ENCODE measurements at places on chromosomes 13 and 19. TPM values are rescaled to one million over a fixed set of nuclear protein-coding genes. Genes with fewer than 3 reads are reported as not detected.

Gene EML2
- total RNA-seq, result 36.2 TPM

Gene FBN3
- total RNA-seq, result not detected

Gene TMEM59L
- total RNA-seq, result 0.90 TPM

Gene OR7D2
- not detected for total RNA-seq

Gene MEDAG
- not detected for total RNA-seq

Gene CEACAM16
- total RNA-seq, result not detected

Gene DCLK1
- 3.7 TPM for total RNA-seq

Gene SLC10A2
- total RNA-seq, result not detected

DNA sequence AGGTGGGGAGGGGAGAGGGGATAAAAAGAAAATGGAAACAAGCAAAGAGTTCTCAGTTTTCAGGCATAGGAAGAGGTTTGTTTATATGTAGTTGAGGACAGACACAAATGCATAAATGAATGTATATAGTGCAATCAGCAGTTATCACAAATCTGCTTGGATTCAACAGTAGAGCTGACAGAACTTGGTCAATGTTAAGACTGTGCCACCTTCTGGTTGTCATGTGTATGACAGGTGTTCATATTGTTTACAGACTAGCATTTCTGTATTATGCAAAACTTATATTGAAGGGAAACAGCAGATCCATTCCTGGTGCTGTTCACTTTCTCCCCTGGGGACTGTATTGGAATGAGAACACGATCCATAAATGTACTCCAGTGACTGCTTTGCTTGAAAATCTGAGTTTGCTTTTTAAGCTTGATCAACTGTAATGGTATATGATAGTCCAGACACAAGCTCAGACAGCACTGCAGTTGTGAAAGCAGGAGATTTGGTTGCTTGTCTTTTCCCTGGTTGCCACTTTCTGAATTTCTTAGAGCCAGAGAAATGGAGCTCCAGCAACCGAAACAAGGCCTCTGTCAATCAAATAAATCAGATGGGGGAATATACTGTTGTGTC, 319.5 kb upstream of the OBI1 start:
- DNase-seq, result peak; percentile 22

DNA sequence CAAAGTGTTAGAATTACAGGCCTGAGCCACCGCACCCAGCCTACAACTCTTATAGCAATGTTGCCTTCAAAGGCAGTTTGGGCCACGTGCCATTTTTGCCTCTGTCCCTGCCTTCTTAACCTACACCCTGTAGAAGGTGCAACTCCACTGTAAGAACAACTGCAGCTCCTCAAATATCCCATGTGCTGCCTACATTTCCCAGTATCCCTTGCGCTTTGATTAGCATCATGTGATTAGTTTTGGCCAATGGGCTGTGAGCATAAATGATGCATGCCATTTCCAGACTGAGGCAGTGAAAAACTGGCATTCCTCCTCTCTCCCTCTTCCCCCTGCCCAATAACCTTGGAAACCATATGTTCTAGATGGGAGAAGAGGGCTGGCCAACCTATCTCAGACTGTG, 75.2 kb upstream of the MRI1 start:
- peak; percentile 25 for DNase-seq

GRCh38 chr19:17108453-17108784, 32.8 kb downstream of the MYO9B start:
- DNase-seq, result no peak

DNA sequence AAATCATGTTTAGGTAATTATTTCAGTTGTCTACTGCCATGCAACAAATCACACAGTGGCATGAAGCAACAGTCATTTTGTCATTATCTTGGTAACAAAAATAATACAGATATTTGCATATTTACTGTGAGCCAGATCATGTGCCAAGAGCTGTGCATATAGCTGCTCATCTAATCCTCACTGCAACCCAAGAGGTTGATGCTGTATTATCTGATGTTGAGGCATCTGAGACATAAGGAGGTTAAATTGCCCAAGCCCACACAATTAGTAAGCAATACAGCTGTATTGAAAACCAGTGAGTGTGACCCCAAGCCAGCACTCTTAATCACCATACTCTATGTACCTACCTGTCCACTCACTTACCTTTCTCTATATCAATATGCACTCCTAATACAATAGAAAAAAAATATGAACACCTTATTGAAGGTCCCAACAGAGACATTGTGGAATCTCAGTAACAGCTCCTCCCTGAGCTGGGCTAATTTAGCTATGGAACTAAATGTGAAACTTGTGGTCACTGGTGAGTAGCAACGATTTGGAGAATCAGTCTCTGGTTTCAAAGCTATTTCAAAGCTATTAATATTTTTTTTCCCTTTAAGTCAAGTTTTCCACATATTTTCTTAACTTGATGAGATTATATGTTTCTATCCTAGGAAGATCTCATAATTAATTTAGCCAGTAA, 185.2 kb downstream of the KLF12 start:
- no peak for DNase-seq

DNA sequence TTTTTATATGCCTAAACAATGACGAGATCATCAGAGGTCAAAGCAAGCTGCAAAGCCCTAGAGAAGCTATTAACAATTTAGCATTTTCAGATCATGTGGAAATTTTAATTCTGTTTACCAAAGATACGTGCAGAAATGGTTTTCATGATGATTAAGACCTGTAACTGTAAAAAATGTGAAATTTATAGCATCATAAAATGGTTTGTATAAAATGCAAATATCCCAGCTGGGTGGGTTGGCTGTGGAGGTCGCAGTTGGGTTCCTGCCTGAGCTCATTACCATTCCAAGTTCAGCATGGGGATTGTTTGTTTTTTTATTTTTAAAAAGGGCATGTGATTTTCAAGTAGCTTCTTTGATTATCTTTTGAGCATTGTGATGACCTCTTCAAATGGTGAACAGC, 47.9 kb upstream of the SIAH3 start:
- no peak for DNase-seq

DNA sequence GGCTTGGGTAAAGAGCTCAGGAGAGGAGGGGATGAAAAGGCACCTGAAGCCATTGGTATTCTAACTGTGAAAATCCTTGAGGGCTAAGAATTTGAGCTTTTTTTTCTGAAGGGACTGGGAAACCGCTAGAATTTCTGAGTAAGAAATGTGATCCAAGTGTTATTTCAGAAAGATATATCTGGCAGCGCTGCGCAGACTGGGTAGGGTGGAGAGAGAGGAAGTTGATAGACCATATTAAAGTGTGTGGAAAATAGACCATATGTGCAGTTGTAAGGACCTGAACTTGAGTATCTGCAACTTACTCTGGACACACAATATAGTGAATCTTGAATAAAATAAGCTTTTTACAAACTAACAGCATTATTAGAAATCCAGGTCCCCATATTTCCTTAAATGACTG, 427.4 kb downstream of the NDFIP2 start:
- DNase-seq, result no peak

DNA sequence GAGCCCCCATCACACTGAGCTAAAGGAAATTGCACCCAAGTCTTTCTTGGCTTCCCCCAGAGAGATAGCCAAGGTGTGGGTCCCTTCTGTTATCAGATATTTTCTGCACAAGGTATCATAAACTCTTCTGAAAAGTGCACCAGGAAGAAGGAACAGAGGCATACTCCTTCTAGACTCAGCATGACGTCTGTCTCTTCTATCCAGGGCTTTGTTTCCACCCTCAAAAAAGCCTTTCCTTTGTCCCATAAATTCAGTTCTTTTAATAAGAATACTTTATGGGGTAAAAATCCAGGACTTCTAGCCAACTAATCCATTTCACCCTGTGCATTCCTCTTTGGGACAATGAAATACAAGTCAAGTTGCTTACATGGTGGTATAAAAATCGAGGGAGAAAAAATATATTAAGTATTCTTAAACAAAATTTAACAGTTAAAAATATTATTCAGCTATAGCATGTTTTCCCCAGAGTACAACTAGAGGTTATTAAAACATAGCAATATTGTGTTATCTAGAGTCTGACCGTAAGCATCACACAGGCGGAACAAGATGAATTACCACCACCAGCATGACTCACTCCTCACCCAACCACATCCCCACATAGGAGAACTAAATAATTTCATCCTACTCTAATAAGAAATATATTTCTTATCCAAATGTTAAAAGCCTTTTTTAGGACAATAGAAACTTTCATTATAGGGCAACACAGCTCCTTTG, 79.9 kb upstream of the GPC6 start:
- DNase-seq, result peak; percentile 62

DNA sequence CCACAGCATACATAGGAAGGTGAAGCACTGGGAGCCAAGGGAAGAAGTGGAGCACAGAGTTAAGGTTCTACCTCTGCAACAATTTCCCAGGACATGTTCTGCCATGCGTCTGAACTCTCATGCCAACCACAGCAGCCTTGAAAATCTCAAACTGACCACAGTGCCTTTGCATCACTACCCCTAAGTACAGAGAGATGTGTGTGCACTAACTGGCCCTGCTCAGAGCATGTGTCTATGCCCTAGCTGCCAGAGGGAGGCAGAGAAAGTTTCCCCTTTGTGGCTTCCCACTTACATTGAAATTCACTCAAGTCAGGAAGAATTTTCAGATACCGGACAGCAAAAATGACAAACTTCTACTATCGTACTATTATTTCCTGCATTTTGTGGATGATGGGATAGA, 26.8 kb upstream of the WDFY2 start:
- DNase-seq, result no peak

DNA sequence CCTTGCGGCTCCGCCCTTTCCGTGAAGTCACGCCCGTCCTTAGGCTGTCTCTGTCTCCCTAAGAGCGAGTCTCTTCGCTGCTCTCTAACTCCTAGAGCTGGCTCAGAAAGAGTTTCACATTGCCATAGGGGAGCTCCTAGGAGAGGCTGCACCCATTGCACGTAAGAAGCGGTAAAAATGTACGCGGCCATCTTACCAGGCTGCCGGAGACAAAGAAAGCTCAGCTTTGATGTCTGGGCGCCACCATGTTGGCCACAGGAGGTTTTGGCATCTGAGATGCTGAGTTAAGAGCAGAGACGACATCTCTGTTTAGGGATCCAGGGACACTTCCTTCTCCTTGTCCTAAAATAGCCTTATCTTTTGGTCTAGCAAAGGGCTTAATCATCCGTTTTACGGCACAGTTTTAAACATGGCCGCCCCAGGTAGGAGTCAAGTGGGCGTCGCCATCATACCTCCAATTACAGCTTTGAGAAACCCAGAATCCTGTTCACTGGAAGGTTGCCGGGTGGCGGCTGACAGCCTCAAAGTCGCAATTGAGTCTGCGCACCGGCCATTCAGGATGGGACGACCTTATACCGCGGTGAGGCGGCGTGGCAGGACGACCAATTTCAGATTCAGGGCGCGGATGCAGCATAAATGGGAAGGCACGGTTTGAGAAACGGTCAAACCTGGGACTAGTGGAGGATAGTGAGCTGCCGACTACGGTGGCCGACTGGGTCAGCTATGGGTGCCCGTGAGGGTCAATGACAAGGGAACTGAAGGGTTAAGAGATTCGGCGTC, at the start of gene ZNF793:
Gene ZNF793 (plus strand): TSS at position 553 of the 780 bp plus-strand sequence. CDS start 16,501 bp downstream, outside the sequence.
- DNase-seq, result peak; percentile 87

DNA sequence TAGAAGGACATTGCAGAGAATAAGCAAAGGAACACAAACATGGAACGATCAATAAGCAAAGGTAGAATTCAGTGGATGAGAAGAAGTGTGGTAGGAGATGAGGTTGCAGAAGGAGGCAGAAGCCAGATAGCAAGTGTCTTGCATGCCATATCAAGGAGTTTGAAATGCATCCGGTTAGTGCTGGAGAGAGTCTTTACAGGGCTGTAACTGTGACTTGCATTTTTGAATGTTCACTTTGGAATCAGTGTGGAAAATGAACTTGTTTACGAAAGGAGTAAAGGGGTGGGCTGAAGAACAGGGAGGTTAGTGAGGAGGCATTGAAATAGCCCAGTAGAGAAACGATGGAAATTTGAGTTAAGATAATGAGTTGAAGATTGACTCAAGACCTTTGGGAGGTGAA, 90.7 kb upstream of the MBNL2 start:
- no peak for DNase-seq

DNA sequence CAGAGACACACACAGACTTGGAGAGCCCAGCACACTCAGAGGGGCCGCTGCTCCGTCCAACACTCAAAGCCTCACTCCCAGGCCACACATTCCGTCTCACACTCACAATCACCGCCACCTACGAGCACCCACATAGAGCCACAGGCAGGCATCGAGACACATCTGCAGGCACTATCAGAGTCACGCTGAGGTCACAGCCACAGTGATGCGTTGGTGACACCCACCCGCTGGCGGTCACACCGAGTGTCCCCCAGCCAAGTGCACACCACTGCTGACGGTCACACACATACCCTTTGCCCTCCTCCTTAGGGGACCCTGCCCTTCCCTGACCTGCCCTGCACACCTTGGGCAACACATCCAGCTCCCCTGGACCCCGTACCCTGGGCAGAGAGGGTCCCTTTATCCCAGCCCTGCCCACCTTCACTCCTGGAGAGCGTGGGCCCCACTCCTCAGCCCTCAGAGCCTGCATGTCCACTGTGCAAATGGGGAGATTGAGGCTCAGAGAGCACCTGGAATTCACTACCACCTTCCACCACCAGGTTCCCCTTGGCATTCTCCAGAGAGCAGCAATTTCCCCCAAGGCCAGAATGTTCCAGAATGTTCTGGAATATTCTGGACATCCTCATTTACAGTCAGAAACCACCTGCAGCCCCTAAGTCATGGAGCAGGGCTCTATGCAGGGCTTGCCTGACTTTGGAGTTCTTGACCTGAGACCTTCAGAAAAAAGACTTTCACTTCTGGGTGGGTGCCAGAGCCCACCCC, 5.4 kb downstream of the FUT5 start:
- no peak for DNase-seq

DNA sequence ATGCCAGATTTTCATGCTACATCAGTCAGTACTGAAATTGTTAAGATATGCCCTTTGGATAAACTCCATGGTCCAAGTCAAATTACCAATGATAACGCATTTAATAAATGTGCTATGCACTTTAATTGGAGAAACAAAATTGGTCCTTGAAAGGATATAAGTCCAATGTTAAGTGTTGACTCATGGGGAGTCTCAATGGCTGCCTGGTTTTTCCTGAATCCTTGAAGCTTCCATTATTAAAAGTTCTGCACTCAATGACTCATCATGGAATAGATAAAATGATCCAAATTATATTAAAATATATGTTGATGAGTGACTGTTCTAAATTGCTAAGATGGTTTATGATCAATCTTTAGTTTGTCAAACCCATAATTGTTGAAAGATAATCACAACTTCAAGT, 346.0 kb upstream of the ATXN8OS start:
- no peak for DNase-seq

DNA sequence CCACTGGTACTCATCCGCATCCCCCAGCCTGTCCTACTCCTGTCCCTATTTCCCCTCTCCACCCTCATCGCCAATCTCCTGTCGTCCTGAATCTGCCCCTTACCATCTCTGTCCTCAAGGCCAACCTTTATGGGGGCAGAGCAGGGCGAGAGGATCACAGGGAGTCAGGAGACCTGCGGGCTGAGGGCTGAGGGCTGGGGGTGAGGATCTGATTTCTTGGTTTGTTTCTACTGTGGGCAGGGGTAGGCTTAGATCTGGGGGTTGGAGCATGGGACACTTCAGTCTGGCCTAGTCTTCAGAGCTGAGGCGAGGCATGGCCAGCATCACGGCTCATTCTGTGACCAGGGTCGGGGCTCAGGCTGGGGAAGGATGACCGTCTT, 16.5 kb upstream of the ERCC1 start:
- no peak for DNase-seq

- DNase-seq, result no peak
These were observed 397.7 kb downstream of the GPC6 start for GRCh38 chr13:93624311-93624777.

GRCh38 chr19:57671124-57671895, 2.6 kb downstream of the ZSCAN4 start:
- no peak for DNase-seq

GRCh38 chr13:91278888-91279287, 68.6 kb upstream of the MIR17HG start:
- no peak for DNase-seq
